Esophagus squamous epithelium (tissue), 5 donors: ENCODE measurements at places on chromosomes 2 and 18. TPM values are rescaled to one million over a fixed set of nuclear protein-coding genes. Genes with fewer than 3 reads are reported as not detected.
A peak's percentile ranks its signal among the peaks of the same experiment; 100 is the strongest.

Gene KRTCAP3
- 9.8 TPM for total RNA-seq

Gene ERBB4
- total RNA-seq, result 0.04 TPM

Gene IL18RAP
- total RNA-seq, result 3.4 TPM

Gene RSAD2
- 1.1 TPM for total RNA-seq

Gene MPP4
- total RNA-seq, result not detected

Gene TPRKB
- 42.1 TPM for total RNA-seq

Gene DGUOK
- 40.3 TPM for total RNA-seq

Gene DNAJC5G
- not detected for total RNA-seq

Gene ANKRD62
- 0.27 TPM for total RNA-seq

- H3K4me1 ChIP-seq, result no peaks in the 10 kb centered on the region
- H3K27ac ChIP-seq, result no peak overlapping the region
- H3K27me3 ChIP-seq, result peaks cover 9% of the 10 kb centered on the region
Measured at GRCh38 chr2:26916128-26916692, 54.2 kb upstream of the MAPRE3 start.

DNA sequence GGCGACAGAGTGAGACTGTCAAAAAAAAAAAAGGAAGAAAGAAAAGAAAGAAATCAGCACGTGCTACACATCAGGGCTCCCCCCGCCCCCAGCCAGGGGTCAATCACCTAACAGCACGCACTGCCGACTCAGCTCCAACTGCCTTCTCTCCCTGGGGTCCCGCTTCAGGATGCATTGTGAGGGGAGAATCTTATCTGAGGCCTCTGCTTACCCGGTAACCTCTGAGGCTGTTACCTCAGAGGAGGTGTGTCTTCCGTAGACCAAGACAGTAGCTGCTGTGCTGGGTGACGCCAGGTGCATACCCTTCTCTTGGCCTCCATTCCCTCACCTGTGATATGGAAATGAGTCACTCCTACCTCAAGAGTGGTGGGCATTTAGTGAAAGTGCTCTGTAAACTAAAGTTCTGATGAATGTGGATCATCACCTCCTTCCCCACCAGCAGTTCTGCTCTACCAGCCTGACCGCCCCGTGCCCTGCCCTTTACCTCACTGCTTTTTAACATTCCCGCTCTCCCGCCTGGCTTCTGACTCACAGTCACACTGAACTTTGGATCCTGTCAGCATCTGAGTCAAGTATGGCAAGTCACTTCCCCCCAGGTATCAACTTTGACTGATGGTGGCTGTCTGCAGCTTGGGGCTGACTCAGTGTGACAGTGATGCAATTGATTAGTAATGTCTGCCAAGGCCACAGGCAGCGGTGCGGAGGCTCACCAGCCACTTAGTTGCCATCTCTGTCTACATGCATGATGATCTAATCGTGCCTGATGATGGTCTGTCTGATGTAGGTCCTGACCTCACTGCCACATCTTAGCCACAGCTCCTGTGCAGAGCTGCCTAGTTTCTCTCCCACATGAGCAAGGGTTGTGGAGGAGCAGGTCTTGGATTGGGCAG, 20.1 kb downstream of the ARID5A start:
- no peak overlapping the region for H3K27ac ChIP-seq
- no peak overlapping the region for H3K4me3 ChIP-seq
- DNase-seq, result no peak

DNA sequence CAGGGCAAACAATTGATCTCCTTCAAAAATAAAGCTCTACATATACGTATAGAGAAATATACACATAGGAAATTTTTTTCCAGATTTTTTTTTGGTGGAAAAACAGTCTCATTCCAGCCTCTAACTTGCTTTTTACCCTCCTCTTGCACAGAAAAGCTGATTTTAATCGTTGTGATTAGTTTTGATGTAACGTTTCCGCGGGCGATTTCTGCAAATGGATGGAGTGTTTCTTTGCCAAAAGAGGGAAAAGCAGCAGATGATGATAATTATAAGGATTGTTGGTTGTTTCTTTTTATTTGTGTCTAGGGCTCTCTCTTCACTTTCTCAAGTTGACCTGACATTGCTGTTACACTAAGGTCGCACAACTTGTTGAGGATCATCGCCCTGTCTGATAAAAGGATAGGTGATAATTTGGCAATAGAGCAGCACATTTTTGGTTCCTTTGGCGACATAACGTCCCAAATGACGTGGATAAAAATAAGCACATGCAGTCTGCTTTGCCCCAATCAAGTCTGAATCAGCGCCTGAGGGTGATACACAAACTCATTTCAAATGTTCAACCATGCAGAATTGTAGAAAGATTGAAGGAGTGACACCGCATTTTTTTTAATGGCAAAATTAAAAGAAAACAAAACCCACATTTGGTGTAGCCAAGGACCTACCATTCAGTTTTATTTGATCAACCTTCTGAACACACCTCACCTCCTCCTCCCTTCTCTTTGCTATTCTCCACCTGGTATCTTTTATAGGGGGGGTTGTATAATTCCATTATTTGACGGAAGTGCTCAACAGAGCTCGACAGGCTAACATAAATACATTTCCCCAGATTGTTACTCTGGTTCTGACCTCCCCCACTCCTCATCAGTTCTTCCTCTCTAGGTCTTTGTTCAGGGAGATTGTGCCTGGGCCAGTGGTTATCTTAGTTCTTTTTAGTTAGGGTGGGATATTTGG, 109.6 kb upstream of the KCTD1 start:
- peaks cover 9% of the 10 kb centered on the region for H3K4me1 ChIP-seq
- H3K4me3 ChIP-seq, result peak overlapping the region; percentile 89
- no peak for DNase-seq
- peak overlapping the region; percentile 74 for H3K27ac ChIP-seq
- H3K27me3 ChIP-seq, result no peaks in the 10 kb centered on the region

DNA sequence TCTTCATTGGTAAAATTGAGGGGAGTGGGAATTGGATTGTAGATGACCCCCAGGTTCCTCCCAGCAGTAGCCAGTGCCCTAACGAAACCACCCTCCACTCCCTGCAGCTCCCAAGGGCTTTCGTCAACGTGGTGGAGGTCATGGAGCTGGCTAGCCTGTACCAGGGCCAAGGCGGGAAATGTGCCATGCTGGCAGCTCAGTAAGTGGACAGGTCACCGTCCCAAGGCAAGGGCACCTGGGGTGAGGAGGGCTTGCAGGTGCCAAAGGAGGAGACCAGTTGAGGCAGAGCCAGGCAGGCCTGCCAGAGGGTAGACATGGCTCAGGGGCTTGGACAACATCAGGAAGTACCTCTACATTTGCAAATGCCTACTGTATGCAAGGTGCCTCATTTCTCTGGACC, 122.6 kb upstream of the PPP1CB start:
- DNase-seq, result no peak
- no peaks in the 10 kb centered on the region for H3K36me3 ChIP-seq
- peaks cover 18% of the 10 kb centered on the region for H3K4me1 ChIP-seq

GRCh38 chr2:21043744-21044532, at the start of gene APOB:
Gene APOB, minus strand, starts transcription at chr2:21044073. Its CDS starts 128 bp downstream, at chr2:21043945.
- H3K27me3 ChIP-seq, result no peaks in the 10 kb centered on the region
- no peaks in the 10 kb centered on the region for H3K36me3 ChIP-seq
- H3K4me1 ChIP-seq, result peaks cover 11% of the 10 kb centered on the region
- peak within 1 kb of the TSS; percentile 35 for H3K4me3 ChIP-seq
- no peak within 1 kb of the TSS for H3K27ac ChIP-seq
- DNase-seq, result no peak
